ENCODE measurements at places on chromosomes 12 and 14. TPM values are rescaled to one million over a fixed set of nuclear protein-coding genes. Genes with fewer than 3 reads are reported as not detected.

ZNF891 gene
- 2.2 TPM for polyA plus RNA-seq

TBX3 gene
- 33.8 TPM for polyA plus RNA-seq

PTGR2 gene
- 13.5 TPM for polyA plus RNA-seq

OR6C2 gene
- not detected for polyA plus RNA-seq

KCNC2 gene
- 0.38 TPM for polyA plus RNA-seq

NKX2-1 gene
- not detected for polyA plus RNA-seq

PTPRB gene
- polyA plus RNA-seq: 12.7 TPM

CLMN gene
- 2.5 TPM for polyA plus RNA-seq
